ENCODE measurements at places on chromosomes 7 and 10.

DNA sequence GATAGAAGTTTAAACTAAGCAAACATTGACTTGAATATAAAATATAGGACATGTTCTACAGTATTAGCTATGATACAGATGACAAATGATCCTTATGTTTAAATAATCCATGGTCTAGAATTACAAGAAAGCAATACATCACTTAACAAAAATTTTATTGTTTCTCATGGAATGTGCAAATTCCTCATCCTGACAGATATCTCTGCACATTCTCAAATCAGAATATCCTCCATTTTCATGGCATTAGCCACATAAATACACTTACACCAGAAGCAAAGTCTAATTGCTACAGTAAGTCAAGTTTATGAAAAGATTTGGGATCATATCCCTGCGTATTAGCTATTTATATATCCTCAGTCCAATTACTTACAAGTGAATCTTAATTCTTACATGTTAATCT lies 57.6 kb downstream of the PCLO start:
- DNase-seq: no peak

DNA sequence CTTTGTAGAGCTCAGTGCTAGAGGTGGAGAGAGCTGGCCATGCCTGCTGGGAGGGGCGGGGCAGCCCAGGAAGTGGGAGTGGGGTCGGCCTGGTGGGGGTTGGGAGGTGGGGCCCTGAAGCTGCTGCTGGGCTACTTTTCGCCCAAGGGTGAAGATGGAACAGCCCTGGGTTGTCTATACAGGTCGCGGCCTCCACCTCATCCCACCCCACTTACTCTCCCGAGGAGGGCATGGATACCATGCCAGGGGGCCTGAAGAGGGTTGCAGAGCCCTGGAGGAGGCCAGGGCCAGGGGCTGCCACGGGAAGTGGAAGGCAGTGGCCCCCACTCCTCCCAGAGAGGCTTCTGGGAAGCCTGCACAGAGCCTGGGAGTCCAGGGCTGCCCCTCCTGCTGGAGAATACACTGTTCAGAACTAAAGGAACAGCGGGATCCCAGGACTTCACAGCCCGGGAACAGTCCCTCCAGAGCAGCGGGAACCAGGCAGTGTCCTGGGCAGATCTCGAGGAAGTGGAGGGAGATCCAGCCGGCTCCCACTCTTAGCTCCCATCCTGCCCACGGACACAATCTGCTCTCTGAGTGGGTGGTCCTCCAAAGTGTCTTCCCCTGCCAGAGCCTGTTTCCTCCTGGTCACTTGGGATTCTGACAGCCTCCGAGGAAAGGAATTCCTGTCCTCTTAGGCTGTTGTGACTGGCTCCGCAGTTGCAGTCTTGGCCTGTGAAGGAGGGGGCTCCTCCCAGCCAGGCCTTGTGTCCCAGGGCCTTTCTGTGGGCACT lies 23.5 kb downstream of the MAT1A start:
- no peak for DNase-seq

DNA sequence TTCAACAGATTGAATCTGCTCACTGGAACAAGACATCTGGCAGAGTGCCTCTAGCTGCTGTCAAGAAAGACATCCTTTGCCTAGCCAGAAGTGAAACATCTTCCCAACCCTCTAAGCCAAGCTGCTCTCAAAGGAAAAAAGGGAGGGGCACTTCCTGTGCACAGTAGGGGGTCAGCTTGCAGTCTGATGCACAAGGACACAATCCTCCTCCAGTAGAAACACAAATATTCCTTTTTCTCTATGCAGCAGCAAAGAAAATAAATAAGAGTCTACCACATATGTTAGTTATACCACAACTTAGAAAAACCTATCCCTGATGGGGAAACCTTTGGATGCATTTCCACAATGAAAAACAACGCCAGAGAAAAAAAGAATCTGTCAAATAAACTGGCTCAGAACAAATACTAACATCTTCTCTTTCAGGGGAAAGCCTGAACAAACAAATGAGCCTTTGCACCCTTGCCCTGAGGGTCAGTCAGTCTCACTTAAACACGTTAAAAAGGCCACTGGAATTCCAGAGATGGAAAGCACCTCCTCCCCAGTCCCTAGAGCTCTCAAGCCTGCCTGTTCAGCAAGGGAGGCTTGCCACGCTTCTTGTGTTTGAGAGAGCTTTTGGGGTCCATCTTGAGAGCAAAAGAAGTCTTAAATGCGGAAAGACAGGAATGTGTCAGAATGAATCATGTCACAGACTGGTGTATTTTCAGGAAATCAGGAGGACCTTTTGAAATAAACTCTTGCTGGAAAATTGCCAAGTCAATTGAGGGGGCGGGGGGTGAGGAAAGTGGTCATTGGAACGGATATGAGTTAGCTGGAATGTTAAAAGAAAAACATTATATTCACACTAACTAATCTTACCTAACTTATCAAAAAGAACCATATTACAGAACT lies 7.5 kb downstream of the LAMB1 start:
- peak; percentile 77 for DNase-seq

GRCh38 chr10:49474901-49475300 lies 64.0 kb downstream of the ERCC6 start:
- no peak for DNase-seq

GRCh38 chr7:94295850-94296249 lies 98.8 kb upstream of the COL1A2 start:
- DNase-seq: peak; percentile 91

DNA sequence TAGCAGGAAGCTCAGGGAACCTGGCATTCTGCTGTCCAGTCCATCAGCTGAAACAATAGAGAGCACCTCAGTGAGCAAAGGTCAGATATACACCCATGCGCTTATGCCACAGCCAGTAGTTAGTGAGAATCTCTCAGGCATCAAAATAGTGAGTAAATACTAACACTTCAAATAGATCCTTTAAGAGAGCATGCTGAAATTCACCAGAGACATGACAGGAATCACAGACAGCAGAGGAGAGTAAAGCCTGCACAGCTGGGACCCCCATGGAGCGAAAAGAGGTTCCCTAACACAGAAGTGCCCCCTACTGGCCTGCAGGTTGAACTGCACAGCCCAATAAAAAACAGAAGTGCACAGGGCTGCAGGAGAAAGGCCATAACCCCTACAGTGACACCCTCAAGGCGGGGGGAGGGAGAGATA lies 57.6 kb upstream of the ANTXRL start:
- no peak for DNase-seq

DNA sequence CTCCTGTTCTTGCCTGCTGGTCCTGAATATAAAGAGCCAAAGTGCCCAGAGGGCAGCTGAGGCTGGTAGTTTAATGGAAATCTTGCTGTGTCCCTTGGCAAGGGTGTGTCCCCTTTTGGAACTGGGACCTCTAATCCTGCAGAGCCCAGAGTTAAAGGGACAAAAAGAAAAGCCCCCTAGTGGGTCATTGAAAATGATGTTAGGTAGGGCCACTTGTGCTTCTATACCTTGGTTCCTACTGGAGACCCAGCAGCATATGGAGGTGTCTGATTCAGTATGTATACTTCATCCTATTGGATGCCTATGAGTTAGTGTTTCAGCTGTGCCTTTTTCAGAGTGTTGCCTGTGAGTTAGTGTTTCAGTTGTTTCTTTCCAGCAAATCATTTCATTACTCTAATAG lies 30.5 kb downstream of the TFAM start:
- no peak for DNase-seq

DNA sequence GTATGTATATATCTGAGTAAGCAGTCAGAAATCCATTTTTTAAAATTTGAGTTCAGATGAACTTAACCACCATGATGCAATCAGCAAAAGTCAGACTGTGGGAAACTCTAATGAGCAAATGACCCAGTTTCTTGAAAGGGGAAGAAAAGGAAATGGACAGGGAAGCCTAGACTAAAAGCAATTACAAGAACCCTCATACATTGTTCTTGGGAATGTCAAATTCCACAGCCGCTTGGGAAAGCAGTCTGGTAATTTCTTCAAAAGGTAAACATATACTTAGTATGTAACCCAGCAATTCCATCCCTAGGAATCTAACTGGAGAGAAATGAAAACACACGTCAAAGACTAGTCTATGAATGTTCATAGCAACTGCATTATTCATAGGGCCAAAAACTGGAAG lies 16.4 kb upstream of the FOXK1 start:
- DNase-seq: no peak

- DNase-seq: no peak
Measured at GRCh38 chr10:91424016-91424415, 13.9 kb downstream of the HECTD2 start.

Data from NCI-H2227 treated with DMSO at 0.1 percent for 48 hours (cell line).